ENCODE measurements at places on chromosomes 4 and X.

GRCh38 chrX:55336176-55336575, 71.5 kb upstream of the PAGE3 start:
- no peak for DNase-seq

GRCh38 chrX:150406596-150406995, 43.5 kb downstream of the MAMLD1 start:
- no peak for DNase-seq

GRCh38 chr4:142579443-142579842, 266.7 kb downstream of the INPP4B start:
- no peak for DNase-seq

DNA sequence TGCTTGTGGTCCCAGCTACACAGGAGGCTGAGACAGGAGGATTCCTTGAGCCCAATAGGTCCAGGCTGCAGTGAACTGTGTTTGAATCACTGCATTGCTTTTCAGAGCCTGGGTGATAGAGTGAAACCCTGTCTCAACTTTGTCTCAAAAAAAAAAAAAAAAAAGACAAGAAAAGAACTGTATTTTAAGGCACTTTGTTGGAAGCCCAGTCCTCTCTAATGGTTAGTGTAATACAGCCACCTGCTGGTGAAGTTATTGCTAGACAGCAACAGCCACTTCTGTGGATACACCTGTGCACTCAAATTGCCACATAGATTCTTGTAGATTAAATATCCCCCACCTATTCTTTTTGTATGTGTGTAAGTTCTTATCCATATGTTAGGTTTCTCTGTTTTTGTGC, 10.1 kb upstream of the FGG start:
- no peak for DNase-seq

GRCh38 chr4:139300431-139301112, 733 bp upstream of the NAA15 start:
- DNase-seq = no peak

GRCh38 chr4:27217261-27217769, 356.7 kb downstream of the STIM2 start:
- DNase-seq = no peak

- DNase-seq = no peak
Measured at GRCh38 chr4:38189445-38189844, 229.2 kb downstream of the PTTG2 start.

DNA sequence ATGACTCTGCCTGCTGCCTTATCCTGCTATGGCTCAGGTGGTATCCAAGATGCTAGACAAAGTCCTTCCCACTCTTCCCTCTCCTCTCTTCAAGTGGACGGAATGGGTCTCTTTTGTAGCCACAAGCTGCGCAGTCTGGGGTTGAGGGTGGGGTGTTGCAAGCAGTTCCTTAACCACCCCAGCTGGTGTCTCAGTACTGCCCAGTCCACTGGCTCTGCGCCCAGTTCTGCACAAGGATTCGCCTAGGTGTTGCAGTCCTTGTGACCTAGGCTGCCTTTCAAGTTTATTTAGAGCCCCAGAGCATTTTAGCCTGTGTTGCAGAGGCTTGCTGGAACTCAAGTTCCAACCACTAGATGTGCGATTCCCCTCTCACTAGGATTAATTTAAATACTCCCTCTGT, 120.7 kb downstream of the NEXMIF start:
- DNase-seq = no peak

DNA sequence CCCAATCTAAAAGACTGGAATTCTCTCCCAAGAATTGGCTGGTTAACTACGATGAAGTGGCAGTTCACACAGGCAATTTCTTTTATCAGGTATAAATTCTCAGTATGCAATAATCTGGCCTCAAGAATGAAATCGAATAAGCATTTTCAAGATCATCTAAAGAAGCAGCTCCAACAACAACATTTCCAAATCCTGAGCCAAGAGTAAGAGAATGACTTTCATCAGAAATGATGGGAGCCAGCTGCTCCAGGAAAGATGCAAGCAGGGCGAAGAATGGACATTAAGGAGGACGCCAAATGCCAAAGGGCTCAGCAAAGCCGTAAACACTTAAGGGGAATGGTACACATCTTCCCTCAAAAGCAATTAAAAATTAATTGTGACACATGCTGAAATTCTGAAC, 12.0 kb downstream of the ADAMTS3 start:
- DNase-seq = no peak

DNA sequence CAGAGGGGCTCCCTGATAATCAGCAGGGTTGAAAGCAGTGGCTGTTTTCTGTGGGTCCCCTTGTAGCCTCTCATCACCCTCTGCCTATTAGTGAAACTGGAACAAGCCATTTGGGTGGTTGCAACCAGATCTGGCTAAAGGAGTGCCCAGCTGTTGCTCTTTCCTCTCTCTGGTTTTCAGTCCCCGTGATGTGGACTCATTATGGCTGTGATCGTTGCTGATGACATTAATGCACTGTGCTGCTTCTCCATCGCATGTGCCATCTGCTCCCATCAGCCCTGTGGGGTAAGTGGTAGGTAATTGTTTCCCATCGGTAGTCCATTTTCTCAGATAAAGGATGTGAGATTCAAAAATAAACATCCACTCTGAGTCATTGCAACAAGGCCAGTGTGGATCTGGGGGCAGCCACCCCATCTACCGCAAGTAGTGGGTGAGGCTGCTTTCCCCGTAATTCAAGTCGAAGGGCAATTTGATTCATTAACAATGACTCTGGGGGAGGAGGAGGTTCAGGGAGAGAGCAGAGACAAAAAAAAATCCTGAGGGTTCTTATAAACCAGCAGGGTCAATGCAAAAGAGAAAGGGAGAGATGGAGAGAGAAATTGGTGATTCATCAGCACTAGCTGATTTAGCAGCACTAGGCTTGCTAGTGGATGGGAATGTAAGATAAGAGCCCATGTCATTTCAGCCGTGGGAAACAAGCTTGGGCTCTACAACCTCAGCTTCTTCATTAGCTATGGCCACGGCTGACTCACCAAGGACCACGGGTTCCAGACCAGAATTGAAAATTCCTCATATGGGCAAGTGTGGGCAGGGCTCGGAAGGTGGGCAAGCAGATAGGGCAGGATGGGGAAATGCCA, 357.8 kb downstream of the MID1IP1 start:
- DNase-seq = no peak

GRCh38 chrX:23952984-23953907, 45.4 kb downstream of the CXorf58 start:
- DNase-seq = peak; percentile 13

GRCh38 chr4:45679411-45679810, 444.4 kb downstream of the GABRG1 start:
- DNase-seq = no peak

- no peak for DNase-seq
Measured at GRCh38 chrX:110734271-110734670, 61.3 kb downstream of the CHRDL1 start.

GRCh38 chr4:3124070-3124767, 49.7 kb downstream of the HTT start:
- DNase-seq = no peak

GRCh38 chrX:16797841-16798240, 11.6 kb downstream of the TXLNG start:
- no peak for DNase-seq

- DNase-seq = no peak
Measured at GRCh38 chr4:168908093-168908492, 102.0 kb downstream of the CBR4 start.

GRCh38 chr4:95742872-95743271, 97.0 kb upstream of the PDHA2 start:
- no peak for DNase-seq

GRCh38 chrX:13432414-13433297, 112.8 kb upstream of the ATXN3L start:
- no peak for DNase-seq

- no peak for DNase-seq
Measured at GRCh38 chrX:66625525-66625924, 13.4 kb downstream of the EDA2R start.

- DNase-seq = no peak
Measured at GRCh38 chrX:124651031-124651430, 304.7 kb downstream of the SH2D1A start.

DNA sequence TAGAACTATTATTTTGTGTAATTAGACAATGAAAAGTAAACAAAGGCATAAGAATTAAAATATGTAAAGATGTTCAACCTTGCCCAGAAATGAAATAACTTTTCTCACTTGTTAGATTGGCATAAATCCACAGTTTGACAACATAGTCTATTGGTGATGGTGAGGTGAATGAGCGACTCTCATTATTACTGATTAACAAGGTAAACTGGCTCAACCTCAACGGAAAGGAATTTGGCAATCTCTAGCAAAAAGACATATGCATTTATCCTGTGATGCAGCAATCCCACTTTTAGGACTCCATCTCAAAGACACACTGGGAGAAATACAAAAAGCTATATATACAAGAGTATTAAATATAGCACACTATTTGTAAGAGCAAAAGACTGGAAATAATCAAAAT, 22.3 kb downstream of the UBA6 start:
- no peak for DNase-seq

- no peak for DNase-seq
Measured at GRCh38 chr4:184757810-184758209, 23.9 kb upstream of the CENPU start.

GRCh38 chr4:132893787-132894186, 255.3 kb upstream of the PCDH10 start:
- no peak for DNase-seq

GRCh38 chr4:168019921-168020320, 72.4 kb upstream of the ANXA10 start:
- DNase-seq = no peak

GRCh38 chrX:144791298-144791697, 456.0 kb upstream of the SPANXN1 start:
- no peak for DNase-seq

GRCh38 chr4:90121676-90122354, 5.4 kb upstream of the CCSER1 start:
- DNase-seq = no peak

DNA sequence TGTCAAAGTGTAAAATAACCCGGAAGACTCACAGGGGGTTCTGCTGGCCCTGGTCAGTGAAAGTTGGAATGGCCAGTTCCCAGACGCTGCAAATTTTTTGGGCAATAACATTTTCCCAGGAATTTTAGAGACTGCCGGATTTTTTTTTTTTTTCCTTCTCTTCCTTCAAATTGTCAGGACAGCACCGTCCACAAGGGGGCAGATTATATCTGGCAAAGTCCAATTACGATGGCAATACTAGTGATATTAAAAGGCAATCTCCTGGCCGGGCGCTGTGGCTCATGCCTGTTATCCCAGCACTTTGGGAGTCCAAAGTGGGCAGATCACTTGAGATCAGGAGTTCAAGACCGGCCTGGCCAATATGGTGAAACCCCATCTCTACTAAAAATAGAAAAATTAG, 20.5 kb downstream of the SLC25A5 start:
- no peak for DNase-seq

- no peak for DNase-seq
Measured at GRCh38 chr4:27007507-27007906, 146.9 kb downstream of the STIM2 start.

GRCh38 chr4:71945791-71946190, 86.0 kb upstream of the NPFFR2 start:
- no peak for DNase-seq

GRCh38 chr4:1208970-1209704, 36.8 kb upstream of the SPON2 start:
- DNase-seq = no peak

DNA sequence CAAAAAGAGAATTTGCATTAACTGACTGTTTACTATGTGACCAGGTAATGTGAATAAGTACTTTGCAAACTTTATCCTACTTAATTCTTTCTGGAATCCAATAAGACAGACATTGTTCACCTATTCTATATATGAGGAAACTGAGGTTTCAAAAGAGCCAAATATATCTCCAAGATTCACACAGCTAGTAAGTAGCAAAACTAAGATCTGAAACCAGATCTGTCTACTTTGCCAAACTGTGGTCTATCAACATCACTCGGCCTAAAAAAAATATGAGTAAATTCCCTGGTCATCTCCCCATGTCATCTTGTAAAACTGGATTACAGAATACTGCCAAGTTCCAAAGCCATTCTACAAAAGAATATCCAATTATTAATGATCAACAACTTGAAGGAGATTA, 52.8 kb downstream of the ANAPC10 start:
- DNase-seq = no peak

GRCh38 chrX:77900688-77901087, 1.4 kb downstream of the COX7B start:
- no peak for DNase-seq

- no peak for DNase-seq
Measured at GRCh38 chrX:7091923-7092322, 55.6 kb upstream of the STS start.

- DNase-seq = no peak
Measured at GRCh38 chrX:104310090-104310489, 55.4 kb upstream of the ESX1 start.

- DNase-seq = no peak
Measured at GRCh38 chr4:132513491-132513890, 635.6 kb upstream of the PCDH10 start.

GRCh38 chr4:5755679-5756078, 44.7 kb downstream of the EVC start:
- DNase-seq = no peak

GRCh38 chrX:12878536-12878935, 11.7 kb downstream of the TLR7 start:
- DNase-seq = no peak

DNA sequence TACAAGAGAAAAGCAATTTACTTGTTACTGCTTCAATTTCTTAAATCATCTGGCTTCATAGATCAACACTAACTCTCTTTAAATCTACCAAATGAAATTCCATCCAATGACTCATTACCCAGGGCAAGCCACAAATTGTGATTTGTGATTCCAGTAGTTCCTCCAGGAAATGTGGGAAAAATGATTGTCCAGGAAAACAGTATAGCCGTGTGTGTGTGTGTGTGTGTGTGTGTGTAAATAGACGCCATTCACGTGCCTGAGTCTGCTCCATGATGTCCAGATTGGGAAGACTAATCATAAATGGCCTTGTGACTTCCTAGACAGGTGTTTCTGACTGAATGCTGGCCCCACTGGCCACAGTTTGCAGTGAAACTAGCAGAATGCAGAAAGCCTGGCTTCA, 121.3 kb downstream of the HS6ST2 start:
- DNase-seq = no peak

DNA sequence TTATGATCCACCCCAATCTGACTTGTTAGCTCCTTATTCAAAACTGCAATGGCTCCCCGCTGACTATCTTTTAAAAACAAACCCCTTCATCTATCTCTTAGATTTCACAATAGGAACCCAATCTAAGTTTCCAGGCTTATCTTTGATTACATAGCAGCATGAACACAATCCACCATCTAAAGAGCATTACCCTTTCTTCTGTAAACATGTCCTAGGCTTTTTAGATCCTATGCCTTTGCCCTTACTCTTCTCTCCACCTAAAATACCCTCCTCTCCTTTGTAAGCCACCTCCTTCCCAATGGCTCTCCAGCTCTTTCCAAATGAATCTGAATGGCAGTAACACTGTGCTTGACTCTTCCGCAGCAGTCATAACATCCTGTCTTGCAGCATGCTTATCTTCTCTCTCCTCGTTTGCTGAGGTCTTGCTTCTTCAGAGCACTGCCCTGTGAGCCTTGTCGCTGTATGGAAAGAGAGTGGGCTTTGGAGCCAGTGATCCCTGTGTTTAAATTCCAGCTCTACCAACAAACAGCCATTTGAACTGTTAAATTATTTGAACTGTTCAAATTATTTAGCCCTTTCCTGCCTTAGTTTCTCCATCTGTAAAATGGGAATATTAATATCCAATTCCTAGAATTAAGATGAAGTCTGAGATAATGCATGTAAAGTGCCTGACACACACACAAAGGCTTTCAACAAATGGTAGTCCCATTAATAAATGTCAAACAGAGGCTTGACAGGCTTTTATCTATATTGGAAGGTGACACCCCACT, 16.2 kb upstream of the TSPAN5 start:
- no peak for DNase-seq

GRCh38 chr4:63906660-63907183, 502.5 kb downstream of the TECRL start:
- DNase-seq = no peak

- DNase-seq = no peak
Measured at GRCh38 chr4:168509786-168510185, 12.9 kb downstream of the PALLD start.
